ENCODE measurements at places on chromosomes 11 and 22. TPM values are rescaled to one million over a fixed set of nuclear protein-coding genes. Genes with fewer than 3 reads are reported as not detected.
A peak's percentile ranks its signal among the peaks of the same experiment; 100 is the strongest.

DNA sequence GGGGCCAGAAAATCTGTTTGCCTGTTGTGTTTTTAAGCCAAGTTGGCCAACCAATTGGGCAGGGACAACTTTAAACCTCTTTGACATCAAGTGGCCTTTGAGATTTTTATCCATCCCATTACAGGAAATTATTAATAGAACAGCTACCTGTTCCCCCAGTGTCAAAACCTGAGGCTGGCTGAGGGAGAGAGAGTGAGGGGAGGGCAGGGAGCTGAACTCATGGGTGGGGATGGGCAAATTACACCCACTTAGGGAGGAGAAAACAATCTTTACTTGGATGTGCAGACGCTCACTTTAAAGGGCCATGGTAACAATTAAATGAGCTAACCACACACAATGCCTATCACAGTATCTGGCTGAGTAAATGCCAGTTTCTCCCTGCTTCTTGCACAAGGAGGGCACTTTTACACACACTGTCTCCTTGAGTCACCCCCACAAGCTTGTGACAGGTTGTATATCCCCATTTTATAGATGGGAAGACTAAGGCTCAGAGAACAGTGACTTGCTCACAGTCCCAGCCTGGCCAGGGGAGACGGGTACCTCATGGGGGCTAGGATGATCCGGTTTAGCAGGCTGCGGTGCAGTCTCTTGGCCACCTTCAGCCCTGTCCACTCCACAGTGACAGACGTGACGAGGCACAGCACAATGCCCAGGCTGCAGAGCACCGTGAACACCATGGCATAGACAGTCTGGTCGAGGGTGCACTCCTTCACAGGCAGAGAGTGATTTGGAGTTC is 17.8 kb upstream of the KCNJ11 start:
- DNase-seq, result no peak

DNA sequence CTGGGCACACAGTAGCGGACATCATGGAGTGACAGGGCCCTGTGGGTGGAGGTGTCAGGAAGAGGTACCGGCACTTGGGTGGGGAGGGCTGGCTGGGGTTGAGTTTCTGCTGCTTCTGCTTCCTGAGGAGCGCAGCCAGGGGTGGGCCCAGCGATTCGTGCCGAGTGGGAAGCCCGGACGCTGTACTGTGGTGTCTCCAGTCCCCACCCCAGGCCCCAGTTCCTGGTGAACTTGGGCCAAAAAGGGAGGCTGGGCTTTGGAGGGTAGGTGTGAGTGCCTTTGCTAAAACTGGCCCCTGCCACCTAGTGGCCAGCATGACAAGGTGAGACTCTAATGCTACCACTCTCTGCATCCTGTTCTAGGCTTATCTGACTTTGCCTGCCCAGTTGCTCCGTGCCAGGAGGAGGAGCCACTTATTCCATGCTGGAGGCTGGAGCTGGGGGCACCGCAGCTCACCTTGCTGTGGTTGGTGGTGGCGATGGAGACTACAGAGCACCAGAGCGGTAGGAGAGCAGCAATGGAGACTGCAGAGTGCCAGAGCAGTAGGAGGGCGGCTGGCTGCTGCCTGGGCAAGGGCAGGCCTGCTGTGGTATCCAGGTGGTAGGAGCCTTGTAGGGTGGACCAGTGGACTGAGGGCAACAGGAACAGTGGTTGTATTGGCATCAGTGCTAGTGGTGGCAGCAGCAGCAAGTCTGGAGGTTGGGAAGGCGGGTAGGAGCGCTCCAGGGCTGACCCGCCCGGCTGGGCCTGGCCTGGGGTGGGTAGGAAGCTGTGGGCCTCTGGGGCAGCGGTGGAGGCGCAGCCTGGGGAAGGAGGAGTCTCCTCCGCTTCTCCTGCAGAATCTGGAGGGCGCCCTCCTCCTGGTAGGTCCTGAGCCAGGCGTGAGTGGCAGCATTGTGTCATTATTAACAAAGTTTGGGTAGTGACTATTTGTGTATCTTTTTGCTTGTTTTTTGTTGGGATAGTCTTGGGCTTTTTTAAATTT is 2.2 kb upstream of the RFPL2 start:
- no peak for DNase-seq

DNA sequence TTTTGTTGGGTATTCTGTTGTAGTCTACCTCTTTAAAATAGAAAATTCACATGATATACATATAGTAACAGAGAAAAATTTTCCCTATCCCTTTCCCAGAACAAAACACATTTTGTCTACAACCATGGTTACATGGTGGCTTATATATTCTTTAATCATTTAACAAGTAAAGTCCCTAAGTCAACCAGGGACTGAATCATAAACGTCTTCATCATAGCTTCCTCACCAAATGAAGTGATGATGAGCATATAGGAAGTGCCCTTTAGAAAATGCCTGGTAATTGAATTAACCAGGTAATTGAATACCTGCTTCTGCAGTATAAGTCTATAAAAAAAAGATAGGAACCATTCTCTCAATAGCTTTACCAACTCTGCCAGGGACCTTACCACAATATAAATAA is 101.2 kb downstream of the APOL5 start:
- no peak for DNase-seq

- no peak for DNase-seq
Measured at GRCh38 chr11:73612601-73613140, 14.8 kb upstream of the FAM168A start.

GRCh38 chr22:38716826-38717225 is 11.1 kb downstream of the GTPBP1 start:
- no peak for DNase-seq

DNA sequence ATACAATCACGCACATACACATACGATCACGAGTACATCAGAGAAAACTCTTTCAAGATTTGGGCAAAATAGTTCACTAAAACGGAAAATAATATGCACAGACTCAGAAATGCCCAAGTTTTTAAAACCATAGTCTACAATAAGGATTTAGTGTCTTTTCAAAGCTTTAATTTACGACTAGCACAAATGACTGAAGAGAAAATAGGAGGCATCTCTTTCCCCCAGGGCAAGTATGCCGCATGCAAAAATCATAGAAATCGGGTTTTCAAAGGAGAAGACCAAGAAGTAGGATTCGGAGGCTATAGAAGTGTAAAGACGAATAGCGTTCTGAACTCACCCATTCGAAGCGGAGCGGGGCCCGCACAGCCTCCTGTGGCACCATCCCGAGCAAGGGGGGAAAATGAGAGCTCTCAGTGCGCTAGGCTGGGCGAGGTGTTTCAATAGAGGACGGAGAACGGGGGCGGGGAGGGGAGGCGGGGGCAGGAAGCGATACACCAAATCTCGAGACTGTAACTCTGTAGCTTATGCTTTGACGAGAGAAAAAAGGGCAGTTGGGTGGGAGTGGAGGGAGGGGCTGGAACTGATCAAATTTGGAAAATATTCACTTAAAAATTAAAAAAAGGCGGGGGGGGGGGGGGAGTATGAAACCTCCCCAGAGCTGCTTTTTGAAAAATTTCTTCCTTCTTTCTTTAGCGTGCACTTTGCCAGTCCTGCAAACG is 15.8 kb downstream of the BLID start:
- DNase-seq, result no peak

DNA sequence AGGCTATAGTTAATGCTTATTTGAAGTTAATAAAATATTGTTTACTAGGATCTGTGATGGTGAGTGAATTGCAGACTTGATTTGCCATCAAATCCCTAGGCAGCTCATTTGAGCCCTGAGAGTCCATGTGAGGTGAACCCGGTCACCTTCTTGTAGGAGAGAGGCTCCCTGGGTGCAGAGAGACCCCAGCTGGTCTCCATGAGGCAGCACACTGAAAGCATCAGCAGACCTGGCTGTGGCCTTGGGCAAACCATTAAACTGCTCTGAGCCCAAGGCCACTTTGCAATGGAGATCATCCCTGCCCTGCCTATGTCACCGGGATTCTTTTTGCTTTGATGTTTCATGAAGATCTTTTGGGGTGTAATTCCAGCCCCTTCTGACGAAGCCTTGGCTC is 125.2 kb downstream of the MICAL2 start:
- DNase-seq, result no peak

DNA sequence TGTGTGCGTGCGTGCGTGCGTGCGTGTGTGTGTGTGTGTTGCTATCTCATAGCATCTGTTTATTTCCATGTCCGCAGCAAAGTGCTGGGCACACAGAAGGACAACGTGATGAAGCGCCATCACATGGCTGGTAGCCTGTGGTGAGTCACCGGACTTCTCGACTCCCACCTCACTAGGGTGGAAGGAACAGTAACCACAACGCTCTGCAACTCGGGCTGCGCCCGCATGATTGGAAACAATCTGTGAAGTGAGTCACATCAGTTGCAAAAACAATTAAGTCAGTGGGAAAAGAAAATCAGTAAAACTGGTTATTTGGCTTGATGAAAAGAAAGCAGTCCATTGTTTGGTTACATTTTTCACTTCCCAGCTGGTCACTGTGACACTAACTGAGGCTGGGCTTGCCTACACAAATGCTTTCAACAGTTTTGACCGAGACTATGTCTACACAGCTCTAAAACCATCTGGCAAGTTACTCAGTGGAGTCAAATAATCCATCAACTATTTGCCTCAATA is 437.3 kb upstream of the CADM1 start:
- DNase-seq, result no peak

- no peak for DNase-seq
Measured at GRCh38 chr11:126919147-126919823, 81.3 kb downstream of the KIRREL3 start.

DNA sequence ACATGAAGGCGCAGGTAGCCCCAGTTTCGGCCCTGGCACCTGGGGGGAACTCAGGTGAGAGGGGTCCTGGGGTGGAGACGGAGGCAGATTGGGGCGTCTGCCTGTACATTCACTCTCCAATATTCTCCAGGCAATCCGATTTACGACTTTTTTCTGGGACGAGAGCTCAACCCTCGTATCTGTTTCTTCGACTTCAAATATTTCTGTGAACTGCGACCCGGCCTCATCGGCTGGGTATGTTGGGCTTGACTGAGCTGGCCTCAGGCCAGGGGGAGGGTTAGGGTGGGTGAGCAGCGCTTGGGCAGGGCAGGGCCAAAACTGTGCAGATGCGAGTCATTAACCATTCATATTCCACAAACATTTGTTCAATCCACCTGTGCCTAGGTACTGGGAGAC is 1.7 kb downstream of the TM7SF2 start:
- no peak for DNase-seq

DNA sequence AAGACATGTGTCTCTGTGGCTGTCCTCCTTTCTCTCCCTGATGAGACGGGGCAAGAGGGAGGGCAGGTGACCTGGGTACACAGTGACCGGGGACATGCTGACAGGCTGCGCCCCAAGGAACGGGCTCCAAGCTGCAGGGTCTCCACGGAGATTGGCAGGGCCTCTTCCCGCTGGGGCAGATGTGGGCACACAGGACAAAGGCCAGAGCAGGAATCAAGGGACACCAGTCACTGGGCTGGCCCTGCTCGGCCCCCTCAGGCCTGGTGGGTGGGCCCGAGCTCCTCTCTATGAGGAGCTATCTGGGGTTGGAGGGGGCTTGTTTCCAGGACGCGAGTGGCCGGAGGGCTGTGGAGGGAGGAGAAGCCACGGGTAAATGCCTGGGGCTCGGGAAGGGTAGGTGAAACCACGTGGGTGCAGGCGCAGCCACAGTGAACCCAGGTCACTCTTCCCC is 11.2 kb downstream of the PNPLA5 start:
- no peak for DNase-seq

GRCh38 chr22:32622004-32622743 is 147.6 kb downstream of the FBXO7 start:
- peak; percentile 93 for DNase-seq

DNA sequence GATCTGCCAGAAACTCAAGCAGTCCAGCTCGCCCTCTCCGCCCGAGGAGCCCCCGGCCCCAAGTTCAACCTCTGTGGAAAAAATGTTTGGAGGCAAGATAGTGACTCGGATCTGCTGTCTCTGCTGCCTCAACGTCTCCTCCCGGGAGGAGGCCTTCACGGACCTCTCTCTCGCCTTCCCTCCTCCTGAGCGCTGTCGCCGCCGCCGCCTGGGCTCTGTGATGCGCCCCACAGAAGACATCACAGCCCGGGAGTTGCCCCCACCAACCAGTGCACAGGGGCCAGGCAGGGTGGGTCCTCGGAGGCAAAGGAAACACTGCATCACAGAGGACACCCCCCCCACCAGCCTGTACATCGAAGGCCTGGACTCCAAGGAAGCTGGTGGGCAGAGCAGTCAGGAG is 20.8 kb downstream of the USP35 start:
- DNase-seq, result no peak

GRCh38 chr11:102389253-102389652 is 42.2 kb downstream of the BIRC2 start:
- DNase-seq, result no peak

DNA sequence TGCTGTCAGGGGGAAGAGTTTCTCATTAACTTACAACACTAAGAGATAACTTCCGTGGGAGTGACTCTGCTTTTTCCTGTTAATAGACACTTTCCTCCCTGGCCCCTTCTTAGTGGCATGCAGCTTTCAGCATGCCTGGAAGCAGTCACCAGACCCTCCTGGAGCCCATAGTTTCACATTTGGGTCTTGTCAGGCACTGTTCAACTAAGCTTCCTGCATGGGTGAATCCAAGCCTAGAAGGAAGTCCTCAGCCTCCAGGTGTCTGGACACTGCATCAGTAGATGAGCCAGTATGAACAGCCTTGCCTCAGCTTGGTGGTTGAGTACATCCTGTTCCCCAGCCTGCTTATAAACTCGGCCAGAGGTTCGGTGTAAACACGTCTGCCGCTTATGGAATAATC is 68.1 kb downstream of the PPP6R3 start:
- no peak for DNase-seq

DNA sequence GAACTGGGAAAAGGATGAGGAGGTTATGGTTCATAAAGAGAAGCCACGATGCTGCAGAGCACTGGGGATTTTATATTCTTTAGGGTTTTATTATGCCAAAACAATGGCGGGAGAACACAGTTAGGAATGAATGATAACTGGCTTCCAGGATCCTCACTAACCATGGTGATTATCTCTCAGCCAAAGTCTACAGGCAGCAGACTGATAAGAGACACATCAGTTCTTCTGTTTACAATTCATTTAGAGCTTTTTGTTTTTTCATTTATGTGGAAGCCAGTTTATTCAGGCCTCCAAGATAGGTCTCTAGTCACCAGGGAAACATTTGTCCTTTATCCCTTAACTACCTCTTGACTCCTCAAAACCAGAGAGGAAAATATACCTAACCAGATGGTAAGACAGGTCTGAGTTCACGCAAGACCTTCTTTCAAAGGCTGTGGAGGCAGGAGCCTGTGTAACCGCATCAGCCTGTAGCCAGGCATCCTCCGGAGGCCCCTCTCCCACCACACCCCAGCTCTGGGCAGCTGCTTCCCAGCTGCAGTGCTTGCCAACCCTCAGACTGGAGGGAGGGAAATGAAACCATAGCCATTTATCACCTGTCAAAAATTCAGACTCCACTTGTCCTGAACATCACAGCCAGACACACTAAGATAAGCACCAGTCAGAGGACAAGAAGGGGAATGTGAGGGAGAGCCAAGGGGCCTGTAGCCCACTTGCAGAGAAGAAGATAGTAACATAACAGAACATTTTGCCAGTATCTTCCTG is 57.2 kb upstream of the FAM181B start:
- no peak for DNase-seq

GRCh38 chr22:43796567-43796966 is 15.5 kb downstream of the EFCAB6 start:
- DNase-seq, result peak; percentile 36

Gene NXPE1
- 0.10 TPM for polyA plus RNA-seq

Gene DBX1
- polyA plus RNA-seq, result 0.35 TPM

Gene SLC22A8
- 0.08 TPM for polyA plus RNA-seq

Gene SEC14L6
- 3.1 TPM for polyA plus RNA-seq

Gene MYRF
- polyA plus RNA-seq, result 28.7 TPM

Gene CALCA
- polyA plus RNA-seq, result 1.5 TPM

Gene SCGB1D4
- polyA plus RNA-seq, result not detected

Gene DSCAML1
- polyA plus RNA-seq, result 0.85 TPM

Gene OR8B2
- polyA plus RNA-seq, result not detected

Gene CYTH4
- 6.0 TPM for polyA plus RNA-seq
